Right cardiac atrium (tissue), 5 donors: ENCODE measurements at places on chromosomes 2 and 18. TPM values are rescaled to one million over a fixed set of nuclear protein-coding genes. Genes with fewer than 3 reads are reported as not detected.

TUBA3D gene
- 14.8 TPM for total RNA-seq

GRCh38 chr2:241225983-241226382 is 37.5 kb downstream of the ANO7 start:
- DNase-seq = peak; percentile 30

- DNase-seq = peak; percentile 24
Measured at GRCh38 chr2:236250909-236251579, 13.2 kb downstream of the ASB18 start.

DNA sequence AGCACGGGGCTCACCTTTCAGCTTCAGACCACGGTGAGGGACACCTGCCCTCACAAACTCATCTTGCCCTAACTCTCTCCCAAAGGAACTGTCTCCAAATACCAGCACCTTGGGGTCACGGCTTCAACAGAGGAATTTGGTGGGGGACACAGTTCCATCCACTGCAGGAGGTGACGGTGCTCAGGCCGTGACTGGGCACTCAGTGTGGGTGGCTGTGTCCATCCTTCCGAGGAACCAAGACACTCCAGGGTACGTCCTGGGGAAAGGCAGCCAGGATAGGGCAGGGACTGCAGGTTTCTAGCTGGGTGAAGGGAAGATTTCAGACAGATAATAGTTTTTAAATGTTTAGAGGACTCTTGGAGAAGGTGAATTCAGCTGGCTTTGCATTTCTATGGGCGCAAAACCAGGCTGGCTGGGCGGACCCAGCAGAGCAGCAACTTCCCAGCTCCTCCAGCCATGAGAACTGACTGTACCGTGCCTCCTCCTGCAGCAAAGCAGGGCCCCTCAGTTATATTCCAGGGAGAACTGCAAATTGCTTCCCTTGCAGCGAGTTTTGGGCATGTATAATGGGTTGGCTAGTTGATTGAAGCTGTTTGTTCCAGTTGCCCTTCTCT is 23.9 kb upstream of the ALLC start:
- no peak for DNase-seq

GRCh38 chr2:18186816-18187613 is 308.5 kb downstream of the KCNS3 start:
- DNase-seq = no peak

- DNase-seq = no peak
Measured at GRCh38 chr2:37897511-37897910, 27.6 kb upstream of the RMDN2 start.

- no peak for DNase-seq
Measured at GRCh38 chr18:31057051-31057450, 14.5 kb upstream of the DSC3 start.

DNA sequence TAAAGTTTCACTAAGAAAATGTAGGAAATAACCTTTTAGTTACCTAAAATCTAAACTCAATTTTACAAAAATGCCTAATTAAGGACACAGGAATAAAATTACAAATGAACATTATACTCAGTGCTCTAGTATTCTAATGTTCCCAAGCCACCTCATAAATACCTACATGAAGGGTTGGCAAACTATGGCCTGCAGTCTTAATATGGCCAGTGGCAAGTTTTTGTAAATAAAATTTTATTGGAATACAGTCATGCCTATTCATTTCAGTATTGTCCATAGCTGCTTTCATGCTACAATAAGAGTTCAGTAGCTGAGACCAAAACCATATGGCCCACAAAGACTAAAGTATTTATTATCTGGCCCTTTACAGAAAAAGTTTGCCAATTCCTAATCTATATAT is 53.8 kb downstream of the SS18 start:
- DNase-seq = no peak

- DNase-seq = no peak
Measured at GRCh38 chr2:57711991-57712390, 334.6 kb upstream of the VRK2 start.
